ENCODE measurements at places on chromosomes 1 and 21.
A peak's percentile ranks its signal among the peaks of the same experiment; 100 is the strongest.

- H3K27me3 ChIP-seq = no peaks in the 10 kb centered on the region
- H3K4me3 ChIP-seq = no peak overlapping the region
- no peaks in the 10 kb centered on the region for H3K4me1 ChIP-seq
- H3K27ac ChIP-seq = no peak overlapping the region
Observed at GRCh38 chr1:241976229-241976628, 18.7 kb downstream of the BECN2 start.

GRCh38 chr1:151055581-151055980 is 3.8 kb downstream of the CDC42SE1 start:
- DNase-seq = no peak
- peaks cover 47% of the 10 kb centered on the region for H3K4me1 ChIP-seq
- H3K4me3 ChIP-seq = no peak overlapping the region
- peak overlapping the region; percentile 90 for H3K27ac ChIP-seq
- H3K27me3 ChIP-seq = no peaks in the 10 kb centered on the region
- peaks cover 4% of the 10 kb centered on the region for H3K36me3 ChIP-seq

DNA sequence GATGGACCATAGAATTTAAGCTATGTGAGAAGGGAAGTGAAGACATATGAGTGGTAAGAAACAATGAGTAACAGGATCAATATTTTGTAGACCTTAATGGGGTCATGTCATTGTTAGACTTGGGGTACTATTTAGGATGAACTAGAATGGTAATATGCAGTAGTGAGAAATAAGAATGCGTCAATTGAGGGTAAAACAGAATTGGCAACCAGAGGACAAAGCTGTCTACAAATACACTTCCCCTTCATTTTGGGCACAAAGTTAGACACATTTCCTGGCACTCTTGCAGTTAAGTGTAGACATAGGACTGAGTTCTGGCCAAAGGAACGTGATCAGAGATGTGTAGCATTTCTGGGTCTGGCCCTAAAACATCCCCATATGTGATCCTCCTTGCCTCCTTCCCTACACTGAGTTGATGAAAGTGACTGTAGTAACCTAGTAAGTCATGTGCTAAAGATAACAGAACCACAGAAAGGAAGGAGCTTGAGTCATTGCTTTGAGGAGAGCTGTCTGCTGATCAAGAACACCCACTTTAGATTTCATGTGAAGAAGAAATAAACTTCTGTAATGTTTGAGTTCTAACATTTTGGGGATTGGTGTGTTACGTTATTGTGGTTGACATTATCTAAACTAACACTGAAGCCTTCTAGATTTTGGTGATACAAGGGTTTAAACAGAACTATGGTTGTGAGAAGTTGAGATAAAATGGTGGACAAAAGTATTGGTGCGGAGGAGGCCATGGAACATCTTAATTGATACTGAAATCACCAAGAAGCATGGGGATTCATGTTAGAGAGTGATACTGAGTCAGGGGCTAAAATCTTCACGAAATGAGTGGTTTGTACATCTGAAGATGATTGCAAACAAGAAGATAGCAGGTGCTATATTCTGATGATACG is 41.7 kb downstream of the CD55 start:
- no peak for DNase-seq
- H3K27ac ChIP-seq = no peak overlapping the region
- peaks cover 12% of the 10 kb centered on the region for H3K36me3 ChIP-seq

GRCh38 chr21:44854391-44854663 is 19.2 kb downstream of the PTTG1IP start:
- no peak overlapping the region for H3K27ac ChIP-seq
- no peaks in the 10 kb centered on the region for H3K27me3 ChIP-seq
- H3K4me1 ChIP-seq = peaks cover 11% of the 10 kb centered on the region

- H3K4me1 ChIP-seq = no peaks in the 10 kb centered on the region
- H3K27me3 ChIP-seq = no peaks in the 10 kb centered on the region
- H3K4me3 ChIP-seq = no peak overlapping the region
- H3K36me3 ChIP-seq = no peaks in the 10 kb centered on the region
Observed at GRCh38 chr1:194548071-194548470, 1361.7 kb upstream of the B3GALT2 start.

- H3K27me3 ChIP-seq = no peaks in the 10 kb centered on the region
- no peaks in the 10 kb centered on the region for H3K4me1 ChIP-seq
- no peak for DNase-seq
- H3K27ac ChIP-seq = no peak overlapping the region
- H3K36me3 ChIP-seq = no peaks in the 10 kb centered on the region
- H3K4me3 ChIP-seq = no peak overlapping the region
Observed at GRCh38 chr1:207414606-207415108, 39.5 kb upstream of the CR2 start.

DNA sequence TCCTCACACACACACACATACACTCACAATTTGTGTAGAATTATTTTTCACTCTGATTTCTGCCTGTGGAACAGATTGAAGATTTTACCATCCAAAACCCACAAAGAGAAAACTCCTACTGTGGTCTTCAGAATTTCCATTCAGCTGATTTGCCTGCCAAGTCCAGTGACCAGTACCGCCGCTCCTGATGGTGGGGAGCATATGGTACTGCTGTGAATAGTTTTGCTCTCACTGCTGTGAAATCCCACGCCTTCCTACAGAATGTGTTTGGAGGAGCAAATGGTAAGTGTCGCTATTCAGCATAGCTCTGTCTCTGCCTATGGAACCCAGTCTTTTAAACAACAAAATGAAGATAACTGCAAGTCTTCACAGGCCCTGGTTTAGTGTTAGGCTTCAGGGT is 629.5 kb downstream of the LMO4 start:
- no peak overlapping the region for H3K4me3 ChIP-seq
- no peaks in the 10 kb centered on the region for H3K4me1 ChIP-seq
- H3K36me3 ChIP-seq = no peaks in the 10 kb centered on the region

DNA sequence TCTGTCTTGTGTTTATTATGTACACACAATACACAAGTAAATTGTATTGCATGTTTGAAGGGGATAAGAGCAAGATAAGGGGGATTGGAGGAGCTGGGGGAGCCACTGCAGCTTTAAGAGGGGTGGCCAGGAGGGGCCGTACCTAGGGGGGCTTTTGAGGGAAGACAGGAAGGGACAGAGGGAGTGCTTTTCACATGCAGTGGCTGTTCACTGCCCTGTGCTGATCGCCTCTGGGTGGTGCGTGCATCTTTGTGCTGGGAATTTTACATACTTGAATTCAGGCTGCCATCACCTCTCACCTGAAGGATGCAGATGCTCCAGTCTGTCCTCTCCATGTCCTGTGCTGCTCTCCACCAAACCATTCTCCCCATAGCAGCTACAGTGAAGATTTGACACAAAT is 179.5 kb downstream of the PTPRU start:
- no peak overlapping the region for H3K4me3 ChIP-seq
- no peaks in the 10 kb centered on the region for H3K4me1 ChIP-seq
- H3K27me3 ChIP-seq = no peaks in the 10 kb centered on the region

- H3K27me3 ChIP-seq = no peaks in the 10 kb centered on the region
- no peak for DNase-seq
- peak within 1 kb of the TSS; percentile 74 for H3K27ac ChIP-seq
- peak within 1 kb of the TSS; percentile 93 for H3K4me3 ChIP-seq
Observed at GRCh38 chr1:29230553-29231378, at the start of gene MECR. Gene MECR, minus strand, starts transcription at chr1:29230934. Its CDS starts 28 bp downstream, at chr1:29230906.

GRCh38 chr1:221411283-221411682 is 330.6 kb downstream of the DUSP10 start:
- no peak overlapping the region for H3K27ac ChIP-seq
- DNase-seq = no peak
- no peaks in the 10 kb centered on the region for H3K27me3 ChIP-seq
- H3K4me1 ChIP-seq = no peaks in the 10 kb centered on the region
- H3K36me3 ChIP-seq = no peaks in the 10 kb centered on the region

DNA sequence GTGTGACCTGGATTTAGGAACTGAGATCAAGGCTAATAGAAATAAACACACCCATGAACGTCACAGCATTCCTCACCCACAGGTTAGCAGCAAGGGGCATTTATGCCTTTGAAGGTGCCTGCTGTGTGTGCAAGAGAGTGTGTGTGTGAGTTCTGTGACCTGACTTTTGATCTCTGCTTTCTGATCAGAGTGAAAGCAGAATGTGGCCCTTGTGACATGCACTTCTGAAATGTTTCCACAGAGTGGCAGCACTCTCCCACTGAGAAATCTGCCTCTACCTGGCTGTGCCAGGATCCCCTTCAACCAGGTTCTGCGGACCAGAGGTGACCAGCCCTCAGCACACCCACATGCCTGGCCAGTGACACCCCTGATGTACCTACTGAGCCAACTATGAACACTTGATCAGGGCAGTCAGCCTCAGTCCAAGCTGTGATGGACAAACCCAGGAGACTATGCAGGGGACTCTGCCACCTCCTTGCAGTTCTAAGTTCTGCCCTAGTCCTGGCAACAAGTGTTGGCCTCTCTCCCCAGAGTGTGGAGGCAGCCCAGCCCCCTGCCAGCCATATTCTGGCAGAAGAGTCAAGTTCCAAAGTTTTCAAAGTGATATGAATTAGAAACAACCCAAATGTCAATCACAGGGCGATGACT is 41.0 kb downstream of the RXRG start:
- no peak overlapping the region for H3K27ac ChIP-seq
- no peaks in the 10 kb centered on the region for H3K36me3 ChIP-seq
- DNase-seq = no peak
- H3K4me1 ChIP-seq = no peaks in the 10 kb centered on the region

GRCh38 chr1:119647228-119647733 is 785 bp downstream of the ZNF697 start:
- H3K4me1 ChIP-seq = peaks cover 23% of the 10 kb centered on the region
- no peaks in the 10 kb centered on the region for H3K36me3 ChIP-seq
- no peak for DNase-seq
- H3K4me3 ChIP-seq = peak overlapping the region; percentile 84
- no peaks in the 10 kb centered on the region for H3K27me3 ChIP-seq

DNA sequence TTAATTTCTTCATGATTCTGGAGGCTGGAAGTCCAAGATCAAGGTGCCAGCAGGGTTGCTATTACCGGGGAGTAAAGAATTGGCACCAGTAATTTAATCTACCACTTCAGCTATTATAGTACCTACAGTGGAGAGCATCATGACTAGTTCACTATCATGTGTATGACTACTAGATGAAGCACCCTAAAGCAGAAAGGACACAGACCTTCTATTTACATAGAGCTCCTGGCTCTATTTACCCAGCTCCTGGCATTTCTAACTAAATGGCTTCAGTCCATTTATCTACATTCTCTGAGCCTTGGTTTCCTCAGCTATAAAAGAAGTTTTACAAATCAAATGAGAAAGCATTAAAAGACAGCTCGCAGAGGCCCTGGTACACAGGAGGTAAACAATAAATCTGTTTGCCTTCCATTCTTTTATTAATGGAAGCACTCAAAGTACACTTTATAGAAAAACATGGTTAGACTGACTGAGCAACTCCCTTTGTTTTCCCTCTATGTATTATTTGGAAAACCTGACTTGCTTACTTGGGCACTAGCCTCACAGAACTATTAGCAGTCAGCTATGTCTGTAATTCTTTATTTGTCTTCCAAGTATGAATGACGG is 203.0 kb downstream of the SLC35F3 start:
- no peak for DNase-seq
- no peaks in the 10 kb centered on the region for H3K4me1 ChIP-seq
- no peaks in the 10 kb centered on the region for H3K27me3 ChIP-seq
- no peaks in the 10 kb centered on the region for H3K36me3 ChIP-seq
- H3K4me3 ChIP-seq = no peak overlapping the region
